ENCODE measurements at places on chromosomes 11 and 22.
A peak's percentile ranks its signal among the peaks of the same experiment; 100 is the strongest.

- DNase-seq, result peak; percentile 14
These were observed 900.3 kb downstream of the OPCML start for GRCh38 chr11:132631989-132632388.

- DNase-seq, result peak; percentile 79
These were observed 21.3 kb downstream of the STX3 start for GRCh38 chr11:59776210-59777066.

GRCh38 chr11:126926376-126926791, 74.2 kb downstream of the KIRREL3 start:
- no peak for DNase-seq

DNA sequence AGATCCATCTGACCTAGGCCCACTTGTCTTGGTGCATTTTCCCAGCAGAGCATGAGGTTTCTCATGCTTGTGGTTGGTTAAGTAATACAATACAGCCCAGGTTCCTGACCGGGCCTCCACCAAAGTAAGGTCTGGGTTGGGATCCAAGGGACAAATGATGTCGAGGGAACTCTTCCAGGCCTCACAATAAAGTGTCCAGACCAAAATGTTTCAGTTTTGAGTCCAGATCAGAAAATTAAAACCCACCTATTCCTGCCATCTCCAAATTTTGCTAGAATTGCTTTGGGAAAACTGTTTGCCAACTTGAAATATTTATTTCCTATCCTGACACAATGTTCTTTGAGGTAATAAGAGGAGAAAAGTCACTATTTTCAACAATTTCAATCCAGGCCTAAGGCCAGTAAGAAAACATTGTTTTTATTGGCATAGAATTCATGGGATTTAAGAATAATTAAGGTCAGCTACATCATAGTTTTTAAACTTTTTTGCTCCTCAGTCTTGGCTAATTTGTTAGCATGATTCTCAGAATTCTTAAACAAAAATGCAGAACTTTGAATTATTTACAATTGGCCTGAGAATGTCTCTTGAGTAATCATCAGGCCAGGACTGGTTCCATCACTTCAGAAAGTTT, 51.4 kb downstream of the ME3 start:
- DNase-seq, result peak; percentile 84

GRCh38 chr11:132992838-132993631, 539.3 kb downstream of the OPCML start:
- peak; percentile 23 for DNase-seq

GRCh38 chr11:61711498-61711897, 31.3 kb downstream of the DAGLA start:
- no peak for DNase-seq

DNA sequence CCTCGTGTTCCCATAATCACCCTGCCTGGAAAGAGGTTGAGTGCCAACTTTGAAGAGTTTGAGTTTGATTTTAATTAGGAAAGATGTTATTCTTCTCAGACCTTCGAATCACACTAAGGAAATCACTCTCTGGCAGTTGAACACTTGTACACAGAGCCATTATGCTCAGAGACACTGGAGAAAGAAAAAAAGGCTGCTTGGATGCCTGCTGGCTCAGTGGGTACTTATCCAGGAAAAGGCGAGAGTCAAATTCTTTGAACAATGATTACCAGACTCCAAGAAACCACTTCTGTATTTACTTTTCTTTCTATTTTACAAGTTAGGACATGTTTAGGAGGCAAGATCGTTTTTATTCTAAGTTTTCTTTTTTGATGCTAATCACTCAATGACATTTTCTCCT, 438.5 kb upstream of the FAT3 start:
- no peak for DNase-seq

GRCh38 chr22:49894322-49895054, 23.8 kb downstream of the ALG12 start:
- no peak for DNase-seq

GRCh38 chr11:30889143-30889794, 303.1 kb upstream of the MPPED2 start:
- DNase-seq, result peak; percentile 50

DNA sequence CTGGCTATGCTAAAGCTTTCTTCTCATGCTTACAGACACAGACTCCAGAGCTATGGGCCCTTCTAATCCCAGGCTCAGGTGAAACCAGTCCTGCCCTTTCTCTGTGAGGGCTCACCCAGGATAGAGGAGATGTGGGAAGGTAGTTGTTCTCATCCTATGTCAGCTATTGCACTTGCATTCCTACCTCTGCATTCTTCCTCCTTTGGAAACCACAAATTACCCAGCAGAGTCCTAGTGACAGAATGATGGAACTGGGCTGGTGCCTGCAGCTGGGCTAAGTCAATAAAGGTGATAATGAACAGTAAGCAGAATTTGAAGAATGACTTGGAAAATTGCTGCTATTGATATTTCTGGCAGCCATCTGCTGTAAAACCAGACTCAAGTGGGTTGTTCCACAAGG, 560.0 kb downstream of the TMEM135 start:
- no peak for DNase-seq

Data from choroid plexus epithelial cell (primary cell).